ENCODE measurements at places on chromosomes 6 and 20. TPM values are rescaled to one million over a fixed set of nuclear protein-coding genes. Genes with fewer than 3 reads are reported as not detected.

The RBBP9 gene
- total RNA-seq = 11.0 TPM

The ADGRG6 gene
- 22.6 TPM for total RNA-seq

The MYCT1 gene
- total RNA-seq = 8.3 TPM

The BPIFA1 gene
- total RNA-seq = not detected

The LTA gene
- not detected for total RNA-seq

The CTAGE9 gene
- total RNA-seq = not detected

The PDYN gene
- not detected for total RNA-seq

The LPA gene
- 0.49 TPM for total RNA-seq

The CALHM5 gene
- total RNA-seq = 2.2 TPM

The PARD6B gene
- total RNA-seq = 4.7 TPM

The HS3ST5 gene
- not detected for total RNA-seq

The CRISP2 gene
- not detected for total RNA-seq

The SERPINB1 gene
- total RNA-seq = 38.1 TPM

The HLA-DOA gene
- 30.2 TPM for total RNA-seq

The TRIM40 gene
- not detected for total RNA-seq

The KHDC1L gene
- not detected for total RNA-seq

The IRAK1BP1 gene
- 4.2 TPM for total RNA-seq

The KIF6 gene
- total RNA-seq = not detected

The CENPW gene
- 6.4 TPM for total RNA-seq

The C6orf163 gene
- total RNA-seq = 2.0 TPM

The MEP1A gene
- total RNA-seq = not detected

The MYL9 gene
- 246 TPM for total RNA-seq

The SULF2 gene
- total RNA-seq = 157 TPM

The RIMS4 gene
- 6.4 TPM for total RNA-seq

The LHFPL5 gene
- not detected for total RNA-seq

The NHLRC1 gene
- 0.74 TPM for total RNA-seq

The RAET1L gene
- 8.3 TPM for total RNA-seq

The BEND6 gene
- total RNA-seq = 1.5 TPM

The TPX2 gene
- total RNA-seq = 6.1 TPM

The PLN gene
- 33.9 TPM for total RNA-seq

The UBD gene
- total RNA-seq = not detected

The WFDC5 gene
- total RNA-seq = 6.1 TPM
